HFF-Myc (cell line): ENCODE measurements at places on chromosomes 16 and 17.

DNA sequence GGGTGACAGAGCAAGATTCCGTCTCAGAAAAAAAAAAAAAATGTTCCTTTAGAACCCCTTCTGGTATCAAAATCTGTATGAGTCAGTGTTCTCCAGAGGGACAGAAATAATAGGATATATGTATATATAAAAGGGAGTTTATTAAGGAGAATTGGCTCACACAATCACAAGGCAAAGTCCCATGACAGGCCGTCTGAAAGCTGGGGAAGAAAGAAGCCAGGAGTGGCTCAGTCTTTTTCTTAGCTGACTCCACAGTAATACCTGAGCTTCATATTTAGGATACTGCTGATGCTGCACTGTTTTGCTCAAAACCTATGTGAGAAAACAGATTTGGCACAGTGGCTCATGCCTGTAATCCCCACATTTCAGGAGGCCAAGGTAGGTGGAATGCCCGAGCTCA, 22.5 kb downstream of the ZZEF1 start:
- no peak for DNase-seq

- DNase-seq = no peak
Measured at GRCh38 chr17:28818819-28819221, 23.8 kb downstream of the FAM222B start.

GRCh38 chr17:384622-385177, 32.1 kb upstream of the RPH3AL start:
- no peak for DNase-seq

- DNase-seq = no peak
Measured at GRCh38 chr17:2053380-2054261, 1.3 kb upstream of the HIC1 start.

- DNase-seq = no peak
Measured at GRCh38 chr17:57410169-57410568, 153.8 kb downstream of the MSI2 start.

DNA sequence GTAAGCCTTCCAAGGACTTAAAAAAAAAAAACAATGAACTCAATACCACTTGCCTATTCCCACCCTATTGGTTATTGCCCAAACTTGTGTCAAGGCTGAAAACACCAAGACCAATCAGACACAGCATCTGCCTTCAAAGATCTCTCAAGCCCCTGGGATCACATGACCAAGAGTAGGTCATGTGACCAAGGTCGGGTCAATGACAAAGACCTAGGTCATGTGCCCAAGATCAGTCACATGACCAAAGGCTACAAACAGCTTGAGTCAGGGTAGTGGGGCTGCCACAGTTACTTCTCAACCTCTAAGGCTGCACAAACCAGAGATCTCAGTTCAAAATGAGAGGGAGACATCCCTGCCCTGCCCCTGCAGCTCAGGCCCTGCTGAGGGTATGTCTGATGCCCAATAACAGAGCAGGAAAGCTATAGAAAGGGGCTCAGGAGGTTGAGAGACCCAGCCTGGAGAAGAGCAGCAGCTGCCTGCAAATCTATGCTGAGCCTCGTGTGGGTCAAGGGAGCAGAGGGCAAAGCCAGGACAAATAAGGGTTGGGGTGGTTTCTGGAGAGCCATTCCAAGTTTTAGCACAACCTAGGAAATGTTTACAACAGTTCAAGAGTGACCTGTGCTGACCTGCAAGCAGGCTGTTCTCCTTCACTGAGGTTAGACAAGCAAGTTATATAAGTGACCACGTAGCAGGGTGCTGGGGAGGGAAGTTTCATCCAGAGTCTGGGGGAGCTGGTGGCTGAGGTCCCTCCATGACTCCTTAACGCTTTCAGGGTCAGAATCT, 48.8 kb downstream of the PIMREG start:
- no peak for DNase-seq

- no peak for DNase-seq
Measured at GRCh38 chr17:46063241-46063640, 64.2 kb downstream of the STH start.

DNA sequence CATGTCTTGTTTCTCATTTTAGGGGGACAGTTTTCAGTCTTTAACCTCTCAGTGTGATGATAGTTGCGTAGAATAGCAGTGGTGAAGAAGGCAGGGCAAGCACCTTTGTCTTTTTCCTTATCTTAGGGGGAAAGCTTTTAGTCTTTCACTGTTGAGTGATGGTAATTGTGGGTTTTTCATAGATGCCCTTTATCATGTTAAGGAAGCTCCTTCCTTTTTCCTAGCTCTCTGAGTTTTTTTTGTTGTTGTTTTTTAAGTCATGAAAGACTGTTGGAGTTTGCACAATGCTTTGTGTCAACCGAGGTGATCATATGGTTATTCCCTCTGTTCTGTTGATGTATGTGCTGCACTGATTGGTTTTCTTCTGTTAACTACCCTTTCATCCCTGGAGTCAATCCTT, 15.7 kb downstream of the NOL11 start:
- DNase-seq = no peak

- DNase-seq = no peak
Measured at GRCh38 chr17:77735081-77735565, 223.4 kb upstream of the TNRC6C start.

DNA sequence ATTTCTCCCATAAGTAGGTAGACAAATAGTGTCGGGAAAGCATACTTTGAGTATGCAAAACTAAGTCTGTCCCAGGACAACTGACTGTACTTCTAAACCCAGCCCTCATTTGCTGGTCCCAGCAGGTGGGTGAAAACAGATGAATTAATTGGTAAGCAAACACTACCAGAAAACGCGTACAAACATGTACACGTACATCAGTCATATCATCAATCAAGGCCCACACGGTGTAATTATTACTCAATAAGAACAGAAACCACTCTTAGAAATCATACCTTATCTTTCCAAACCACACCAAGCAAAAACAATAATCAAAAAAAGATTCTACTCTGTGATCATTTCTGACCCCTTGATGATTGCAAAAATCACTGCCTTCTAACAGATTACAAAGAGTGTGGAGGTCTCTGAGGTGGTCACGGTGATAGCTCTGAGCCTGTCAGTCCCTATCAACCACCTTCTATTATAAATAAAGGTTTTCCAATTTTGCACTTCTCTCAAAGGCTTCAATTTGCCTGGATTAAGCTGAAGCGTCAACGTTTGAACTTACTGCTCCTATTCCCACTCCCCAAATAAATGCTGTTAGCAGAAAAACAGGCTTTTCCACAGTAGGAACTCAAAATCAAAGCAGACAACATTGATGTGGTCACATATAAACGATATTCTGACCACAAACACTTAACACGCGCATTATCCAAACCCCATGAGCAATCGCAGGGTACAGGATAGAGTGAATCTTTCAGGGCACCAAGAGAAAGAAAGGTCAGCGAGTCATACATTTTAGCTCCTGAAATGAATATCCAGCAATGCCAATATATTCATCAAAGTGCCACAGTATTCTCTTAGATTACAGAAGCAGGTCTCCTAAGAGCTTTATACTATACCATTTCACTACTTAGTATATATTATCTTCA, 211.9 kb downstream of the STX8 start:
- DNase-seq = no peak

- DNase-seq = no peak
Measured at GRCh38 chr17:49578414-49578813, 2.7 kb downstream of the NXPH3 start.

- DNase-seq = no peak
Measured at GRCh38 chr16:28938721-28939120, 7.0 kb downstream of the CD19 start.

DNA sequence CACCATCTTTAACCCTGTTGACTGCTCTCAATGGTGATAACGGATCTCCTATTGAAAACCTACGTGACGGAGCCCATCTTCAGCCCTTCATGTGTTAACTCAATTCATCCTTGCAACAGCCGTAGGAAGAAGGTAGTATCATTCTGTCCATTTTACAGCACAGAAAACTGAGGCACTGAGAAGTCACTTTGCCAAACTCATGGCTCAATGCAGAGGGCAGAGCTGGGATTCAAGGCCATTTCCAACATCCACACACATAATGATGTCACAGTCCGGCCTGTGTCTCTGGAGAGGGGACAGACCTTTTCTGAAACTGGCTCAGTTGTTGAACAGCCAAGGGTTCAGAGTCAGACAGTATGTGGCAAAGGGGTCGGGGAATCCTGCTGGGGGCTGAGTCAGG, 52.6 kb upstream of the CMIP start:
- no peak for DNase-seq

GRCh38 chr16:82282662-82283061, 112.6 kb upstream of the MPHOSPH6 start:
- DNase-seq = no peak

DNA sequence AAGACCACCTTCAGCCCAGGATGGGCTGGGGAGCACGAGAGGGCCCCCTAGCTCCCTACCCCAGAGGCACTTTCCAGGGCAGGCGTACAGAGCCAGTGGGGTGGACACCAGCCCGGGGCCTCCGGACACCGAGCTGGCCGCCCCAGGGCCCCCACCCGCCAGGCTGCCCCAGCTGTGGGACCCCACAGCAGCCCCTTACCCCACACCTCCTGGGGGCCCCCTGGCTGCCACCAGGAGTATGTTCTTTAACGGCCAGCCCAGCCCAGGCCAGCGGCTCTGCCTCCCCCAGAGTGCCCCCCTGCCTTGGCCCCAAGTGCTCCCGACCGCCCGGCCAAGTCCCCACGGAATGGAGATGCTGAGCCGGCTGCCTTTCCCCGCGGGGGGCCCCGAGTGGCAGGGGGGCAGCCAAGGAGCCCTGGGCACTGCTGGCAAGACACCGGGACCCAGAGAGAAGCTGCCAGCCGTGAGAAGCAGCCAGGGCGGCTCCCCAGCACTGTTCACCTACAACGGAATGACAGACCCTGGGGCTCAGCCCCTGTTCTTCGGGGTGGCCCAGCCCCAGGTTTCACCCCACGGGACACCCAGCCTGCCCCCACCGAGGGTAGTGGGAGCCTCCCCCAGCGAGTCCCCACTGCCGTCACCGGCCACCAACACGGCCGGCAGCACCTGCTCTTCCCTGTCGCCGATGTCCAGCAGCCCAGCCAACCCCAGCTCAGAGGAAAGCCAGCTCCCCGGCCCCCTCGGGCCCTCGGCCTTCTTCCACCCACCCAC, 24.3 kb upstream of the ZFPM1 start:
- no peak for DNase-seq

GRCh38 chr17:42667088-42667951, 8.2 kb downstream of the TUBG2 start:
- no peak for DNase-seq

- DNase-seq = no peak
Measured at GRCh38 chr17:49204516-49204915, 5.9 kb downstream of the GNGT2 start.

DNA sequence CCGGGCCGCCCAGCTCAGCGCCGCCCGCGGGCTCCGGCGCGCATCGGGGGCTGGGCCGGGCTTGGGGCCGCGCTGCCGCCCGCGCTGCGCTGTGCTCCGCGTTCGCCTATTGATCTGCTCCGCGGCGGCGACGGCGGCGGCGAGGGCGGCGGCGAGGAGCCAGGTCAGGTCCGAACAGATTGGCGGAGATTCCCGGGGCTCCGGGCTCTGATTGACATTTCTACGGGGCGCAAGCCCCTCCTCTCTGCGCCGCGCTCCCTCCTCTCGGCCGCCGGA, 559 bp downstream of the IRX3 start:
- no peak for DNase-seq

GRCh38 chr17:38428112-38428642, at the start of gene ARHGAP23:
TSS of gene ARHGAP23 (plus strand) at chr17:38428464. CDS start at chr17:38428486, 22 bp downstream.
- no peak for DNase-seq

- DNase-seq = no peak
Measured at GRCh38 chr16:66489385-66489784, 60.5 kb downstream of the TK2 start.

DNA sequence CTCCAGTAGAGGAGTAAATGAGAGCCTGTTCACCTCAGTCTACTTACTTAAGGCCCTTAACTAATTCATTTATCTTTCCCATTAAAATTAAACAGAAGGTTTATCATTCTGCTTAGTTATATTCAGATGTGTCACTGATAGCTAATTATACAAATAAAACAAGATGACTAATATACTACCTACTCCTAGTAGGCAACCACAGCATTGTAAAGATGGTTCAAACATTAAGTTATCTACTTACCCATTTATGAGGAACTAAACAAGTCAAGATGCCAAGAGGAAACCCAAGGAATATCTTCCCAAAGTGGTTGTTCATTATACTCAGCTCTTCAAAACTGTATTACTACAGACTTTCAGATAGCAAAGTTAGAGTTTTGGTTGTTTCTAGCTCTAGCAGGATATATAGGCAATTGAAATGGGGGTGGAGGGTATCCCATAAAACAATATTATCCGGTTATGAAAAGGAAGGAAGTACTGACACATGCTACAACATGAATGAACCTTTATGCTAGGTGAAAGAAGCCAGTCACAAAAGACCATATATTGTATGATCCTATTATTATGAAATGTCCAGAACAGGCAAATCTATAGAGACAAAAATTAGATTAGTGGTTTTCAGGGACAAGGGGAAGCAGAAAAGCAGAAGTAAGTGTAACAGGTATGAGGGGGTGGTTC, 56.5 kb downstream of the SPAG9 start:
- no peak for DNase-seq
